Neural progenitor cell (in vitro differentiated cells): ENCODE measurements at places on chromosomes 3 and 15. TPM values are rescaled to one million over a fixed set of nuclear protein-coding genes. Genes with fewer than 3 reads are reported as not detected.

DNA sequence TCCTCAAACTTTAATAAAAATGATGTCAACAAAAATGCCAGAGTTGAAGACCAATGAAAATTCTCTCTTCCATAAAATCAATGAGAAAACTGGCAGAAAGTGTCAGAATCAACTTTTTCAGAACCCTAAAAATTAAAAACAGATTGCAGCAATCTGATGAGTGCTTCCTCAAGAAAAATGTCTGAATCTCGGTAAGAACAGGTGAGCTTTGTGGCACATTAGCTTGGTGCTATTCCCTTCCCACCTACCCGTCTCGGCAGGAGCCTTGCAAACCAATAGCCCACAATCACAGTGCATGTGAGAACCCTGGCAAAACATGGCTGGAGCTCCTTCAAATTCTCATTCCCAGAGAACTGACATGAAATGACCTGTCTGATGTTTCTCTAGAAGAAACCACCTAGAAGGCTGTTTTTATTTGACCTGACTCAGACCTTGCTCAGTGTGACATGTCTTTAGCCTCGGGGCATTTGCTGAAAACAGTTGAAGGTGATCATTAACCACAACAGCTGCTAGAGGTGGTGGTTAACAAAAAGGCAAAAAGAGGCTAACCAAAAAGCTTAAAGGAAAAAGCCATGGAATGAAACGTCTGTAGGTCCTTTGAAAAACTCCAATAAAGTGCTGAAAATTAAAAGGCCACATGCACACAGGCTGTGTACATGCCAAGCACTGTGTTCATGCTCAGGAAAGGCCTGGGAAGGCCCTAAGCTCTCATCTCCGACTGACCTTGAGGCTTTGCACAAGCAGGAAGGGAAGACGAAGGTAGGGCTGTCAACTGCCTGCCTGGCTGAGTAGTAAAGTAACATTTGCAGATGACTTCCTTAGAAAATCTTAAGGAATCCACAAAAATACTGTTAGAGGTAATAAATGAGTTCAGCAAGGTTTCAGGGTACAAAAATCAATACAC, 253.0 kb upstream of the NSMCE3 start:
- no peak for DNase-seq

DNA sequence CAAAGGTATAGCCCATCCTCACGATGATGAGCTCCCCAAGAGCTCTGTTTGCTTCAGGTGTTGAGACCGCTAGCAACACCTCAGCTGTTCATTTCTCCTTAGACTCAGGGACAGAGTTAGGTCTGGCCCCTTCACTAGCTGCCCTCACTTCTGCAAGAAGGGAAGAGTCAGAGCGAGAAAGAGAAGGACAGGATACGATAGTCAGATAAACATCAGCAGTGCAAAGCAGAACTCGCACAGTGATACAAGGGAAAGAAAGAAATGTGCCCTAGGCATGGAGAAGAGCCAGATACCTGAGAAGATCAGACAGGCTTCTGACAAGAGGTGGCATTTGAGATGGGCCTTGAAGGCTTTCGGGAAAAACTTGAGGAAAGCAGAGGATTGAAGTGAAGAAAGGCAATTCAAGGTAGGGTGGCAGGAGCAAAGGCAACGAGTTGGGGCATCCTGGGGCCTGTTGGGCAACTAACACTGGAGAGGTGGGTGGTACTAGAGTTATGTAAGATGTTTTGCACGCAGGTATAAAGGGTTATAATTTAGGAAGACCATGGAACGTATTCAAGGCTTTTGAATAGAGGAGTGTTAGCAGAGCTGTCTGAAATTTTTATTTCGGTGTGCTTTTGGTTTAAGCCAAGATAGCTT, 106.0 kb downstream of the PGPEP1L start:
- no peak for DNase-seq

- DNase-seq = no peak
These were observed 49.9 kb downstream of the LRRFIP2 start for GRCh38 chr3:37124435-37124834.

GRCh38 chr15:74845208-74845568, 2.2 kb upstream of the ULK3 start:
- no peak for DNase-seq

DNA sequence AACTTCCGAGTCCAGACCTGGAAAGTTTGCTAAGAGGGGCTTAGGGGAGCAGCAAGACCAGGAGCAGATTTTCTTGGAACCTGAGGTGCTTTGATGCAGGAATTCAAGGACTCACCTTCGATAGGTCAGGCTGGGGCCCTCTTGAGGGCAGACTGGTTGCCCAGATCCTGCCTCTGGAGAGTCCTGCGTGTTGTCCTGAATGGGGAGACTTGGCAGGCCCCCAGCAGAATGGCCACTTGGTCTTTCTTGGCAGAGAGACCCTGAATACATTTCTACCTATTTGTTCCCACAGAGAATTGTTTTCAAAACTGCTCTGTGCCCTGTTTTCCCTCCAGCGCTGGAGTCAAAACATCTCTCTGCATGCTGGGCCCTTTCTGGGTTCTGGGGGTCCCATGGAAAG, 4.2 kb downstream of the KLF13 start:
- DNase-seq = no peak

DNA sequence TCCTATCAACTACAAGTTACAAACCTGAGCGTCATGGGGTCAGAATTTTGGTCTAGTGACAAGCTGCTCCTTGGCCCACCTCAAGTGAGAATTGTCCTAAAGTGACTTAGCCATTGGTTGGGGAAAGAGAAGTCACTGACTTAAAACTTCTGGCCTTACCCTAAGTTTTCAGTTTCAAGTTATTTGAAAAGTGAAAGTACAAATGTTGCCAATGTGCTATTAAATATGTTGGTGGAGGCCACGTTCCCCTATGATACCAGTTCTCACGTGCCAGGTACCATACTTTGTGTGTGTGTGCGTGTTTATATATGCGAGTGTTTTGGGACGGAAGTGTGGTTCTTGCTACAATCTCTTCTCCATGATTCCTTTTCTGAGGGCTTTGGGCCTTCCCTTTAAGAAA, 22.6 kb upstream of the RASGRP1 start:
- no peak for DNase-seq

GRCh38 chr15:94677202-94677790, 445.9 kb downstream of the MCTP2 start:
- no peak for DNase-seq

DNA sequence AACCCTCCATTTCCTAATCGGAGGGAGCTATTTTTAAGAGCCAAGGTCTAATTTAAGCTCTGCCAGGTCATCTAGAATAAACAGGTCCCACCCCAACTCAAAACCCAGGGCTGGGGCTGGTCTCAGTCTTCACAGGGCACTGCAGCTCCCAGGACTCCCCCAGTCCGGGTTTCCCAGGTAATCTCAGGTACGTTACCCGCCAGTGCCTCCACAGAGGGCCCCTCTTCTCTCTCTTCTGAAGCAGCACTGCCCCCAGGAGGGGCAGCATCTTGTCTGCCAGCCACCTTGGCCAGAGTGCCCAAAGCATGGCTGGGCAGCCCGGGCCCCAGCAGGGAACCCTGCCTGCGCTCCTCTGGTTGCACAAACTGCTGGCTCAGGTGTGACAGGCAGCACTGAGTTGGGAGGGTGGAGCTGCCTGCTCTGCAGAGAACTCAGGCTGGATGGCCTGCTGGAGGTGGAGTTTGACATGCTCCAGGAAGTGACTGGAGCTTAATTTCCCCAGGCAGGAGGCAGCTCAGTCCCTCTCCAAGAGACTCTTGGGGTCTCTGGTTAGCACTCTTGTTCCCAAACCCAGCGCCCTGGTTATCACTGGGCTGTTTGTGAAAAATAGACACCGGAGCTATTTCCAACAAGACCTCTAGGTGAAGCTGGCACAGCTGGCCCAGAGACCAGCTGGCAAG, at the start of gene PLA2G4F:
TSS of gene PLA2G4F (minus strand) at position 394 of the 680 bp plus-strand sequence. CDS start at position 307, 87 bp downstream.
- no peak for DNase-seq

GRCh38 chr15:31964586-31965307, 65.6 kb upstream of the CHRNA7 start:
- no peak for DNase-seq

DNA sequence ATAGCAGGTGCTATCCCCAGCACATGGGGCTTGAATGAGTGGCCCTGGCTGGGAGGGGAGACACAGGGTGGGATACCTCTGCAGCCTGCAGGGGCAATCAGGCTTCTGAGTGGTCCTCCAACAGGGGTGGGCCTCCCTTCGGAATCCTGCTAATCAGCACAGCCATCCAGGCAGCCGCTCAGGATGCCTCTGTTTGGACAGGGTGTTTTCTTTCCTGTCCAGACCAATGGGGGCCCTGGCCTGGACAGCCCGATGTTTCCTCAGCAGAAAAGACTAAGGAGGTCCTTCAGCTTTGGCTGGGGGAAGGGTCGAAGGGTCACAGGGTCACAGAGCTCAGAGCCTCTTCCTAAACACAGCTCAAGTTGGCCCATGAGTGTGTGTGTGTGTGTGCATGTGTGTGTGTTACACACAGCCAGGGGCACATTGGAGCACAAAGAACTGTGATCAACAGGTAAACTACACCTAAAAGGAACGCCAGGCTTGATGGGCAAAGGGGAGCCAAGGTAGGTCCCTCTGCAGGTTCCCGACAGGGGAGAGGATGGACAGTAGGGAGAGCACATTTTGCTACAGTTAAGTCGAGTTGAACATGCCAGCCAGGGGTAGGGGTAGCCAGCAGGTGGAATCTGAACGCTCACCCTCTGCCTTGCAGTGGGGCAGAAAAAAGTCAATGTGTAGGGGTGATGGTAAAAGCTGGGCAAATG, 1.1 kb upstream of the HAPLN3 start:
- peak; percentile 54 for DNase-seq

- no peak for DNase-seq
These were observed 58.9 kb downstream of the CNOT10 start for GRCh38 chr3:32743934-32744333.

- peak; percentile 78 for DNase-seq
These were observed 46.1 kb downstream of the WHAMM start for GRCh38 chr15:82855286-82856100.

DNA sequence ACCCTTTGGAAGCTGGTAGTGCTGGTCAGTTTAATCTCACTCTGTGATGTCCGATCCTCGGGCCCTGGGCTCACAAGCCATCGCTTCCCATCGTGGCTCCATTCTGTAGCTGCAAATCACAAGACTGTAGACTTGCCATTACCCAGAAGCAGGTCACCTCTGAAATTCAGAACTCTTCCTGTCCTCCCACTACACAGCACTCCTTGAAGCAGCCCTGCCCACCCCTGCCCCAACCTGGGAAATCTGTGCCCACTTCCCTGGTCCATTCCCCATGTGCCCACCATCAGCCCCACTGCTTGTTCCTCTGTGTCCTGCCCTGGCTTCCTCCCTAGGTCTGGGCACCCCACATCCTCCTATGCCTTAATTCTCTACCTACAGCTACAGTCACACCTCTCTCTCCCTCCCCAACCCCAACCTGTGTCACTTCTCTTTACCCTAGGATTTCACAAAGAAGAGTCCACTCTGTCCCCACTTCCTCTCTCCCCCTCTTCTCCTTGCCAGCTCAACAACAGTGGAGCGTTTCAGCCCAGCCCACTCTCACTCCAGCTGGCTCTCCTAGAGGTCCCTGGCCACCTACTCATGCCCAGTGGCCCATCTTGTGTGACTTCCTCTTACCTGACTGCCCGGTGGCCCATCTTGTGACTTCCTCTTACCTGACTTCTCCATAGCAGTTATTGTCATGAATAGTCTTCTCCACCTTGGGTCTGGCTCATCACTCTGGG, 8.3 kb downstream of the ZNF710 start:
- DNase-seq = no peak

DNA sequence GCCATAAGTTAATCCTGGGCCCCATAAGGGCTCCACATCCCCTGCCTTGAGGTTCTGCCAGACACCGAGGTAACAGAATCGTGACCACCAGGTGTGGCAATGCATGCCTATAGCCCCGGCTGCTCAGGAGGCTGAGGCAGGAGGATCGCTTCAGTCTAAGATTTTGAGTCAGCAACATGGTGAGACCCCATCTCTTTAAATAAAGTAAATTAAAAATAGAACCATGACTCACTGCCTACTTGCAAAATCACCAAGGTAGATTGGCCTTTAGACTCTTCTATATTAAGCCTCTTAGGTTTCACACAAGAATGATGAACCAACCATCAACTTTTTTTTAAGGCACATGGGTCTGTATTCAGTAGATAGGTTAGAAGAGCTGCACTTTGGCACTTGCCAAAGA, 9.7 kb downstream of the WDR5B start:
- DNase-seq = no peak

GRCh38 chr3:62049033-62049432, 324.3 kb downstream of the FEZF2 start:
- DNase-seq = no peak

GRCh38 chr3:183218826-183219225, 34.2 kb upstream of the B3GNT5 start:
- no peak for DNase-seq

DNA sequence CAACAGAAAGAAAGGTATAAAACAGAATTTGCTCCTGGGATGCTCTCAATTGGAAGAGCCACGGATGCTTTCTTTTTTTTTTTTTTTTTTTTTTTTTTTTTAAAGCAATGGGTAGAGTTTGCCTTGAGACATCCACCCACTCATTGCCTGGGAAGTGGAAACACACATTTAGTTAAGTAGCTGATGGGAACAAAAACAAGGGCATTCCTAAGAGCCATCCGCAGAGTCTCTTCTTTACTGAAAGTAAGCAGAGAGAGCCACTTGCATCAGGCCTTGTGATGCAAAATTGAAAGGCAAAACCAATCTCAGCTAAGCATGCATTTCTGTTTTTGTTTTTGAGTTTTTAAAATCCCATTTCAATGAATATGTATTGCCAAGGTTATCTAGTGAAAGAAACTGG, 787.9 kb upstream of the LMCD1 start:
- DNase-seq = peak; percentile 5

GRCh38 chr3:61570813-61571212, 9.4 kb downstream of the PTPRG start:
- no peak for DNase-seq

HRG gene
- not detected in 2 replicates for total RNA-seq

BTBD1 gene
- 43.7 and 48.5 TPM in 2 replicates for total RNA-seq

ROBO2 gene
- 12.3 and 15.0 TPM in 2 replicates for total RNA-seq

ATP13A5 gene
- not detected in 2 replicates for total RNA-seq

CSPG4 gene
- total RNA-seq = 0.07 and 0.37 TPM in 2 replicates

ELP6 gene
- total RNA-seq = 32.9 and 55.1 TPM in 2 replicates

SAMD7 gene
- not detected in 2 replicates for total RNA-seq

ARNT2 gene
- 15.7 and 20.1 TPM in 2 replicates for total RNA-seq

GALNT15 gene
- 0.09 TPM in 1 of 2 replicates, not detected in the other for total RNA-seq

SLC4A7 gene
- total RNA-seq = 82.1 and 114 TPM in 2 replicates

KLHL6 gene
- 0.09 and 0.40 TPM in 2 replicates for total RNA-seq
